ENCODE measurements at places on chromosomes 11 and 22.

- DNase-seq: no peak
These were observed 251.9 kb upstream of the FAT3 start for GRCh38 chr11:91972665-91973266.

- no peak for DNase-seq
These were observed 48.1 kb downstream of the WNT7B start for GRCh38 chr22:45928726-45929368.

- no peak for DNase-seq
These were observed 18.0 kb downstream of the PKNOX2 start for GRCh38 chr11:125182573-125182972.

DNA sequence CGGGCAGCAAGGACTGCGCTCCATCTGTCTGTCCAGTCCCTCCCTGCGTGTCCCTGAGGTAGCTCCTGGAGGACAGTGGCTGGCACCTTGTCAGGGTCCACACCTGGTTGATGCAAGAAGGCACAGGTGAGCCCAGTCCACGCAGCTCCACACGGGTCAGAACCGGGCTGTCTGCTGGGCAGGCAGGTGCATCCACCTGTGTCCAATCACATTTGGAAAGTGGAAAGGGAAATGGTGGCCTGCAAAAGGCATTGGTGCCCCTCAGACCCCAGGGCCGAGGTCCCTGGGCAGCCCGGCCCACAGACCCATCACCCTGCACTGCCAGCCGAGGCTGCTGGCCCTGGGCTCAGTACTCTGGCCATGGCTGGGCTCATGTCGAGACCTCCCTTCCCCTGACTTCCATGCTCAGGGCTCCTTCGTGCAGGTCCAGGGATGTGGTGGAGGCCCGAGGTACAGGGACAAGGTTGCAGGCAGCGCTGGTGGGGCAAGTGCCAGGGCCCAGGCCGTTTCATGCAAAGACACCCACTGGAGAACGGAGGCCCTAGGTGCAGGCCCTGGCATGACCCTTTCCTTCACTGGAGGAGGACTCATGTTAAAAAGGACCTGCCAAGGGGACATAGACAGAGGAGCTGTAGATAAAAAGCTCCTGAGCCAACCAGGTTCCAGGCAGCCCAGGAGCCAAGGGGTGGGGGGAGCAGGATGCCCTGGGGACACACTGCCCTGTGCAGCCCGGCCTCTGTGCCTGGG is 38.9 kb upstream of the TH start:
- DNase-seq: no peak

GRCh38 chr11:9615031-9615451 is 41.6 kb downstream of the WEE1 start:
- no peak for DNase-seq

DNA sequence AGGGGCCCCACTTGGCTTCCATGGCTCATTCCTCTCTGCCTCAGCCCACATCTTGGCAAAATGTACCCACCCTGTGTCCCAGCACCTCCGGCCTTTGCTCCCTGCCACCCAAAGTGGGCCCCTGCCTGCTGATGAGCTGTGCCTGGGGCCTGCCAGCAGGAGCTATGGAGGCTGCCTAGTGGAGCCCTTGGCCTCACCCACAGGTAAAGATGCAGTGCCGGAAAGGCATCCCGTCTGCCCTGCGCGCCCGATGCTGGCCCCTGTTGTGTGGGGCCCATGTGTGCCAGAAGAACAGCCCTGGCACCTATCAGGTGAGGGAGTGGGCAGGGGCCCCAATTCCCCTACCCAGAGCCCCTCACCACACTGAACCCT is 1.3 kb downstream of the TBC1D10C start:
- no peak for DNase-seq

GRCh38 chr11:84549217-84549616 is 1077.9 kb downstream of the DLG2 start:
- no peak for DNase-seq

- no peak for DNase-seq
These were observed 1066.1 kb downstream of the BRD1 start for GRCh38 chr22:48761546-48761945.

- no peak for DNase-seq
These were observed 12.0 kb downstream of the SIPA1 start for GRCh38 chr11:65649656-65650546.

- no peak for DNase-seq
These were observed 73.7 kb downstream of the PRCP start for GRCh38 chr11:82826526-82826925.

DNA sequence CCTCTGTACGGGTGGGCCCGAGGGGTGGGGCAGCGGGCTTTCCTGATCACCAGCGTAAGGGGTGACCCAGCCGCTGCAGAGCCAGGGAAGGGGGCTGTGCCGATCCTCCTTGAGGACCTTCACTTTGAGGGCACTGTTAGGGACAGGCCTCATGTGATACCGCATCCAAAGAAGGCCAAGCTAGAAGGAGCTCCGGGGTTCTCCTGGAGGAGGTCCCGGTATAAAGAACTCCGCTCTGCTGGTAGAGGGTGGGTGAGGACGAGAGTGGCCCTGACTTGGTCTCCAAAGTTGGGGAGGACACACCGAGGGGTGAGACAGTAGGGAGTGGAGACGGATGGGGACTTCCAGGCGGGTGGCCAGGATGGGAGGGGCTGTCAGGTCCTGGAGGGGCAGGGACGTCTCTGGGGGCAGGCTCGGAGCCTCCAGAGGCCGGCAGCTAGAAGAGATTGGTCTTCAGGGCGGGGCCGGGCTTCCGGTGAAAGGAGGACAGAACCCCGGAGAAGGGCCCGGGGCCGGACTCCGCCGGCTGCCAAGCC is 4.6 kb downstream of the PHOX2A start:
- no peak for DNase-seq

Data from NCI-H2081 treated with DMSO at 0.1 percent for 48 hours (cell line).